ENCODE measurements at places on chromosomes 3 and 15.
A peak's percentile ranks its signal among the peaks of the same experiment; 100 is the strongest.

GRCh38 chr3:62329971-62330370 lies 43.4 kb downstream of the FEZF2 start:
- DNase-seq = no peak

DNA sequence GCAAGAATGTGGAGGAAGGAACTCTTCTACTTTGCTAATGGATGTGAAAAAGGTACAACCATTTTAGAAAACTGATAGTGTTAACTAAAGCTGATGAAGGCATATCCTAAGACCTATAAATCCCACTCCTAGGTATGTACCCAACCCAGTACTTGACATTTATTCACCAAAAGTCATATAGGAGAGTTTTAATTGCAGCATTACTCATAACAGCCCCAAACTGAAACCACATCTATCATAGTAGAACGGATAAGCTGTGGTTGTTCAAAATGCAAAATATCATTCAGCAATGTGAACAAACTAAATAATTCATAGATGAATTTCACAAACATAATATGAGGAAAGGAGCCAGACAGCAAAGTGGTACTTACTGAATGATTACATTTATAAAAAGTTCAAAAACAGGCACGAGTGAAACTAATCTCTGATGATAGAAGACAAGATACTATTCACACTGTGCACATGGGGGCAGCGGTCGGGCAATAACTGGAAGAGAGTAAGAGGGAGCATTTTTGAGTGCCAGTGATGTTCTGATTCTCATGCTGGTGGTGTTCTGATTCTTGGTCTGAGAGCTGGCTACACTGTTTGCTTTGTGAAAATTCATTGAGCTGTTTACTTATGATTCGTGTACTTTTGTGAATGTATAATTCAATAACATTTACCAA lies 34.3 kb downstream of the GOLIM4 start:
- DNase-seq = no peak

GRCh38 chr15:27742751-27743477 lies 356.2 kb downstream of the OCA2 start:
- no peak for DNase-seq

- DNase-seq = no peak
These were observed 30.9 kb downstream of the CDC25A start for GRCh38 chr3:48157202-48157840.

DNA sequence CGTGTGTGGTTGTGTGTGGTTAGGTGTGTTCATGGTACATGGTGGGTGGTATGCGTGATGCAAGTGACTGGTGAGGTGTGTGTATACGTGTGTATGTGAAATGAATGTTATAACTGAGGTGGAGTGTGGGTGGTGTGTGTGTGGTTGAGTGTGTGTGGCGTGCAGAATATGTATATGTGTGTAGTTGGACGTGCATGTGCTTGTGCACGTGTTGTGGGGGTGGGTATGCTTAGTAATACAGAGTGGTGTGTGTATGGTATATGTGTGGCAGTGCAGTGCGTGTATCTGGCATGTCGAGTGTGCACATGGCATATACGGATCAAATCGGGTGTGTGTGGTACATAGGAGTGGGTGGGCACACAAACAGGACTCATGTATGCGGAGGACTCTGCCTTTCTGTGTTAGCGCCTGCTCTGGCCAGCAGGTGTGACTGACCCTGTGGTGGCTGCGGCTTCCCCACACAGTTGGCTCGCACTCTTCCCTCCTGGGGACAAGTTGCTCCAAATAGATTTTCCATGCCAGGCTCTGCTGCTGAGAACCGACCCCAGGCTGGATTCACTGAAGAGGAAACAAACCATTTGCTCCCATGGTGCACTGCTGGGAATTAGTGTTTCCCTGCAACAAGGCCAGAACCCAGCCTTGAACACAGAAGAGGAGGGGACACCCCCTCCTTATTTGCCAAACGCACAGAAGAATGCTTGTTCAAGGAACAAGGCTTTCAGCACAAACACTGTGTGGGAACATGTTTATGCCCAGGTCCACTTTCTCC lies 1.2 kb upstream of the C3orf70 start:
- peak; percentile 15 for DNase-seq

DNA sequence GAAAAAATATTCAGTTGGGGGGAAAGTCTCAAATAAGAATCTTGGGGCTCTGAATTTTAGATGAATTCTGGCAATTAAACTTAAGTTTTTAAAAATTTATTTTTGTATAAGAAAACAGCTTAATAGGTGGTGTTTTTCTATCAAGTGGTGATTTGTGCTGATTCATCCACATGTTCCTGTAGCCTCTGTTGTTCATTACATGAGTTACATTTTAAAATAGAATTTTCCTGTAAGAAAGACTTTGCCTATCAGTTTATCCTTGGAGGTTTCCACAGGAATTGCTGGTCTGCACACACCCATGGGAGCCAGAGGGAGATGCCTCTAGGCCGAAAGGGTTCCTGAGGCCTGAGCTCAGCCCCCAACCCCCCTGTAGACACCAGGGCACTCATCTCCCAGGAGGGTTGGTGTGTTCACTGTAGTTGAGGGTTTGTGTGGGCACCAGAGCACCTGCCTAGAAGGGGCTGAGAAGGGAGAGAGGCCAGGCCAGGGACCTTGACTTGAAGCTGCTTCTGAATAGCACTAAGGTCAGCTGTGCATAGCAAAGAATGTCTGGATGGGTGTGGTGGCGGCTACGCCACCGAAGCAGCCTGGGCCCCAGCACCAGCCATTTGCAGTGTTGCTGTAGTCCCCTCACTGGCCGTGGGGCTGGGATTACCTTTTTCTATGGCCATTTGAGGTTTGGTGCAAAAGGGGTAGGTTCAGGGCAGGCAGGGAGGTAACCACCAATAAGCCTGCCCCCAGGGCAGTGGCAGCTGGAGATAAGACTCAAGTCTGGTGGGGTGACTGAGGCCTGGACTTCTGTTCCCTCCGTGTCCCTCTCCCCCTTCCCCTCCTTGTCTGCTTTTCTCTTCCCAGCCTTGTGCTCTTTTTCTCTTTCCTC lies 11.9 kb downstream of the DNAJA4 start:
- DNase-seq = no peak

- peak; percentile 88 for DNase-seq
These were observed 6.7 kb downstream of the IDH2 start for GRCh38 chr15:90095521-90095959.

GRCh38 chr3:61985020-61985419 lies 388.3 kb downstream of the FEZF2 start:
- DNase-seq = no peak

GRCh38 chr3:13075318-13075717 lies 2.1 kb upstream of the IQSEC1 start:
- DNase-seq = no peak

DNA sequence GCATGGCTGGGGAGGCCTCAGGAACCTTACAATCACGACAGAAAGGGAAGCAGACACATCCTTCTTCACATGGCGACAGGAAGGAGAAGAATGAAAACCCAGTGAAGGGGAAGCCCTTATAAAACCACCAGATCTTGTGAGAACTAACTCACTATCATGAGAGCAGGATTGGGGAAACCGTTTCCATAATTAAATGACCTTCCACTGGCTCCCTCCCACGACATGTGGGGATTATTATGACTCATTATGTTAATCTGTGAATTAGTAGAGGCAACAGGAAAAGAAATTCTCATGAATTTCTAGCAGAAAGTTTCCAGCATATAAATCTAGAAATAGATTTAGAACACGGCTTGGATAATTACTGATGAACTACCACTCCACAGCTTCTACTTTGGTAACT lies 937.3 kb downstream of the ROBO1 start:
- DNase-seq = no peak

- no peak for DNase-seq
These were observed 170.7 kb downstream of the UBE3A start for GRCh38 chr15:25268166-25268565.

DNA sequence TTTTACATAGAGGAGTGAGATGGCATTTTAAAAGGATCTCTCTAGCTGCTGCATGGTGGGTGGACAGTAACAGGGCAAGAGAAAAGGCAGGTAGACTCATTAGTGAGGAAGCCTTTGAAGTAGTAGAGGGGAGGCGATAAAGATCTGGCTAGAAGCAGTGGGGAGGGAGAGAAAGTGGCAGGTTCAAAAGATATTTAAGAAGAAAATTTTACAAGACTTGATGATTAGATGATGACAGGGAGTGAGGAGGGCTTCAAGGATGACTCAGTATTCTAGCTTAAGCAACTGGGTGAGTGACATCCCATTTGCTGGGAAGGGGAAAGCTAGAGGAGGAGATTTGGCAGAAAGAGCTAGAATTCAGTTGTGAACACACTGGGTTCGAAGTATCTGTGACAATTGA lies 3.8 kb upstream of the BRPF1 start:
- DNase-seq = no peak

GRCh38 chr15:95277266-95277665 lies 1045.9 kb downstream of the MCTP2 start:
- no peak for DNase-seq

- no peak for DNase-seq
These were observed 18.1 kb downstream of the ZNF280D start for GRCh38 chr15:56715220-56715619.
